ENCODE measurements at places on chromosomes 2 and 18.
A peak's percentile ranks its signal among the peaks of the same experiment; 100 is the strongest.

DNA sequence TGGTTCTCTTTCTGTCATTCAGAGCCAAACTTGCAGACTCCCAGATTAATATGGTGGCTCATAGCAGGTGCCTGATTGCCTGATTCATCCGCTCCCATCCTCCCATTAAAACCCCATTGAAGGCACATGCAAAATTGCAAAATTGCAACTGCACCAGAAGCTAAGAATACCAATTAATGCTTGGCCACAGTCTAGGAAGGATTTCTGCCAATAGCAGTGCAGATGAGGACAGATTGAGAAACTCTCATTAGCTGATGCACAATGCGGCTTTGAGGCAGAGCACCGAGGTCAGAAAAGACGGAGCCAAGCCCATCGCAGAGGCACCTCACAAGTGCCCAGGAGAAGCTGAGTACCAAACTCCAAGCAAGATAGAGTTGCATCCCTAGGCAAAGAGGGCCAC is 172.8 kb downstream of the ARL4C start:
- no peak for DNase-seq

DNA sequence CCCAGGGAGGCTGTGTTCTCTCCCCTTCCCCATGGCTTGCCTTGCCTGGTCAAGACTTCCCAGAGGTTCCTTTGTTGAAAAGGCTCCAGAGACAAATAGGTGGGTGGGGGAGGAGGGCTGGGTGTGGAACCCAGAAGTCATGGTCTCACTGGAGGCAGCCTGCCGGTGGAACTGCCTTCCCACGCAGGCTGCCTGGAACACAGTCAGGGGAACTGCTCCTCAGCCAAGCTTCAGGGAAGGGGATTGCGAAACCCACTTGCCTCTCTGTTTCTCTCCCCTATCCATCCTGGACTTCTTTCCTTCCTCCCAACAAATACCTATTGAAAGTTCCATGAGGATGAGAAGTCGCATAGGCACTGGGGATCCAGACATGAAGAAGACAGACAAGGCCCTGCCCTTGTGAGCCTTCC is 31.6 kb downstream of the MARCO start:
- no peak for DNase-seq

DNA sequence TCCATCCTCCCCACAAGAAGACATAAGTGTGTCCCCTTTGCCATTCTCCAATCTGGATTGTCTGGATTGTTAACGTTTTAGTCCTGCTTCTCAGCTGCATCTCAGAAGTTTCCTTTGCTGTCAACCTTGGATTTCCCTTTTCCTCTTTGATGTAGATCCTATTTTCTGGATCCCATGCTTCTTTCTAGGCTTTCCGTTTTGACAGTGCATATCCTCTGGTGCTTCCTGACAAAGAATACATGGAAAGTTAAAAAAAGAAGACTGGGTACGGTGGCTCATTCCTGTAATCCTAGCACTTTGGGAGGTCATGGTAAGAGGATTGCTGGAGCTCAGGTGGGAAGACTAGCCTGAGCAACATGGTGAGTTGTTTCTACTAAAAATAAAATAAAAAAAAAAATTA is 26.8 kb downstream of the ABI2 start:
- DNase-seq, result no peak

GRCh38 chr2:21438949-21439348 is 315.2 kb downstream of the TDRD15 start:
- no peak for DNase-seq

GRCh38 chr2:203993560-203993959 is 57.0 kb downstream of the ICOS start:
- DNase-seq, result peak; percentile 39

- DNase-seq, result no peak
These were observed 6.4 kb downstream of the TWIST2 start for GRCh38 chr2:238854246-238854645.

DNA sequence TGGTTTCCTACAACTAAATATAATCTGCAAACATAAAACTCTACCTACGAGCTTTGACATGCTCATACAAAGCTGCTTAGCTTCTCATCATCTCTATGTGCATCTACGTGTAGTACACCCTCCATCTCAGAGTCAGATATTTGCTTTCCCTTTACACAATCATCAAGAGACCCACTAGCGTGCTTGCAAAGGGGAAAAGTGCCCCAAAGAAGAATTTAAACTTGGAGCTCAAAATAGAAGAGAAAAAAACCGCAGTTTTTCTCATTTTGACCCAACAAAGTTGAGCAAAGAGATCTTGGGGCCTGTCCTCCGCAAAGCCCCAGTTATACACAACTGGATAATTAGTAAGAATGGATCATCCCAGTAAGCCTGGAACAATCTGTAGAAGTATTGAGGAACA is 104.1 kb downstream of the PAX3 start:
- DNase-seq, result no peak
